ENCODE measurements at places on chromosomes 6 and 20.

DNA sequence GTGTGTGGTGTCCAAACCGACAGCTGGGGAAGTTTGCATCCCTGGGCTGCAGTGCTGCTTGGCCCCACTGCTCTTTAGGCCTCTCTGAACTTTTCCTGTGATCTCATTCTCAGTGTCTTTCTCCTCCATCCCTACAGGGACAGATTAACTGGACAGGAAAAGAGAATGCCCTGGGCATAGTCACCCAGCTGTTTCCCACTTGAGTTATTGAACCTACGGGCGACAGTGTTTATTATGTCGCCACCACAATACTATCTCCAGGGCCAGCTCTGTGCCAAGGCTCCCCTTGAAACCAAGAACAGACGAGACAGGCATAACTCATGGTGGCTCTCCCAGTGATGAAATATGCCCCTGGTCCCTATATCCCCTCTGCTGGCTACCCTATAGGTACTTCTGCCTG is 147.8 kb upstream of the EPHA7 start:
- no peak for DNase-seq

DNA sequence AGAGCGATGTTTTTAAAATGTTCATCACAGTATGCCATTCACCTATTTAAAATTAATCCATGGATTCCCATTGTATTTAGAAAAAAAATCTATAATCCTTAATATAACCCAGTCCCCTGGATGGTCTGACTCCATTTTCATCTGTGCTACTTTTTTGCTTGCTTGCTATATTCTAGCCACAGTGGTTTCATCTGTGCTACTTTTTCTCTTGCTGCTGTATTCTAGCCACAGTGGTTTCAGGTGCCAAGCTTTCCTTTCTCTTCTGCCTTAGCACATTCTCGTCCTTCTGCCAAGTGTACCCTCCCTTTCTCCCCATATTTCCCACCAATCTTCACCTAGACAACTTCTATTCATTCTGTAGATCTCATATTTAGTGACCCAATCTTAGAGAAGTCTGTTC is 33.3 kb upstream of the SOX4 start:
- DNase-seq, result no peak

GRCh38 chr20:43987531-43987930 is 72.9 kb downstream of the TOX2 start:
- DNase-seq, result no peak

- no peak for DNase-seq
Measured at GRCh38 chr6:126721581-126722160, 381.8 kb downstream of the CENPW start.

DNA sequence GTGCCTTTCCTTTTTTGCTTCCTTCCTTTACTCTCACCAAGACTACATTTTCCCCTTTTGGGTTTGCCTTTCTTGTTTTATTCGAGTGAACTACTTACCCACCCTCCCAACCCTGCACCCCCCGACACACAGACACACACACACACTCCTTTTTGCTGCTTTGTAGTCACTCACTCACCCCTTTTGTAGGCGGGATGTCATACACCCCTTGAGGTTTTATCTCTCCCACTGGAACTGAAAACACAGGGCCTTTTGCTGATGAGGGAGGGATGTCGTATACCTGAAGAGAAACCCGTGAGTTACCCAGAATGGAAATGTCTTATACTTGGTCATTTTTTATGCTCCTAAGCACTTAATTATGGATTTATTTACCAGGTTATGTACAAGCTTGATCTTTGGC is 40.3 kb downstream of the NEDD9 start:
- DNase-seq, result no peak

GRCh38 chr6:148840256-148840655 is 93.4 kb downstream of the UST start:
- no peak for DNase-seq

GRCh38 chr6:66970373-66970772 is 1263.3 kb upstream of the EYS start:
- no peak for DNase-seq

DNA sequence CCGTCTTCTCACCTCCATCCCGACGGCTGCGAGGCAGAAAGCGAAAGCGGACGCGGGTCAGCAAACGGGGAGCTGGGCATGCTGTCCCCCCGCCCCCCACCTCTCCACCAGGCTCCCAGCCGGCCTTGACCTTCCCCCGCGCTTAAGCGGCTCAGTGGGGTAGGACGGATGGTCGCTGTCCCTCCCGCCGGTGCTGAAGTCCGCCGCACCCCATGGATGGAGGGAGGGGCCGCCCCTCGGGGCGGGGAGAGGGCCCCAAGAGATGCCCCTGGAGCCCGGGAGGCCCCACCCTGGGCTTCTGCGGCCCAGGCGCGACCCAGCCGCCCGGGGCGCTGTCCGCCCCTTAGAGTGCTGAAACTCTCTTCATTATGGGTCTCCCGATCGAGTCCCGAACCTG is at the start of gene KCNB1:
KCNB1 (minus strand) TSS at position 48 of the 397 bp plus-strand sequence. CDS start 188 bp downstream, outside the sequence.
- DNase-seq, result peak; percentile 5

DNA sequence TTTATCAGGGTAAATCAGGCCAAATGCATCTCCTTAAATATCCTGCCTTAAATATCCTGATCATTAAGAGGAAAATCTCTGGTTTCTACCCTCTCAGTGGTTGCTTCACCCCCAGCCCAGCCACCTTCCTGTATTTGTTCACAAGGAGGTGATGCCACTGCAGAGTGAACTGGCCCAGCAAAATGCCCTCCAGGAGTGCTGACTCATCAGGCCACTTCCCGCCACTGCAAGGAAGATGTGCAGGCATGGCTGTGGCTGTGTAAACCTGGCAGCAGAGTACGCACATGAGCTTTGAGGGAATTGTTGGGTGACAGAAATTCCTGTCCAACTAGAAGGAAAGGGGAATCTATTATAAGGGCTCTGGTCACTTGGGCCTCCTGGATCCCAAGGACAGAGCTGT is 13.8 kb downstream of the NQO2 start:
- DNase-seq, result no peak

GRCh38 chr6:108119769-108120141 is 45.2 kb upstream of the OSTM1 start:
- no peak for DNase-seq

GRCh38 chr6:151380848-151381205 is 10.5 kb downstream of the ZBTB2 start:
- no peak for DNase-seq

GRCh38 chr20:46717818-46718541 is 8.5 kb downstream of the SLC2A10 start:
- no peak for DNase-seq

DNA sequence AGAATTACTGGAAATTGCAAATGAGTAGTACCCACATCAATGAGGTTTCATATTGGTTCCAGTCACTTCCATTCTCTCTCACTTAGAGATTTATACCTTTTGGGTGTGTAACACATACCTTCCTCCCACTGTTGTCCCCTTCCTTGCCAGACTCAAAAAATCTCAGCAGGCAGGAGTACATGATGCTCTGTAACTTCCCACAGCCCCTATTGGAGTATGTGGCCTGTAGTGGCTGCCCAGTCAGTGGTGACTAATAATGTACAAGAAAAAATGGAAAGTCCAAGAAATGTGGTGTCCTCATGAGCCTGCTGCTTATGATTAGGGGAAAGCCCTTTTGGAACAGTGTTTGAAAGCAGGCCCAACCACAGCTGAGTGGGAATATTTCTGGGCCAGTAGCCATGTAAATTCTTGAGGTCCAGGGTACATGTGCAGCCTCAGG is 312.0 kb downstream of the ZFAND3 start:
- no peak for DNase-seq

DNA sequence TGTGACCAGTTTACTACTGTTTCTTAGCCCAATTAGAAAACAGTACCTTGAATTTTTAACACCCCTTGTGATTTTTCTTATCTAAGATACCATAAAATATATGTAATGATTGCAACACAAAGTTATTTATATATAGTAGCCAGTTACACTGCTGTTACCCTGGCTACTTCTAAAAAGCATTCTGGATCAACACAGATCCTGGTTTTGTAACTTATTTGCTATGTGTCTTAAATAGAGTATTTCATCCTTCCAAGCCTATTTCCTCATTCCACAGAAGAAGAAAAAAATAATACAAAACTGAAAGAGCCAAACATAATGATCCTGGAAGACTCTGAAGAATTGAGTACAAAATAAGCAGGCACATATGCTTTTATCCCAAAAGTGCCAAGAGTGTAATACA is 19.0 kb upstream of the GSTA4 start:
- DNase-seq, result no peak

DNA sequence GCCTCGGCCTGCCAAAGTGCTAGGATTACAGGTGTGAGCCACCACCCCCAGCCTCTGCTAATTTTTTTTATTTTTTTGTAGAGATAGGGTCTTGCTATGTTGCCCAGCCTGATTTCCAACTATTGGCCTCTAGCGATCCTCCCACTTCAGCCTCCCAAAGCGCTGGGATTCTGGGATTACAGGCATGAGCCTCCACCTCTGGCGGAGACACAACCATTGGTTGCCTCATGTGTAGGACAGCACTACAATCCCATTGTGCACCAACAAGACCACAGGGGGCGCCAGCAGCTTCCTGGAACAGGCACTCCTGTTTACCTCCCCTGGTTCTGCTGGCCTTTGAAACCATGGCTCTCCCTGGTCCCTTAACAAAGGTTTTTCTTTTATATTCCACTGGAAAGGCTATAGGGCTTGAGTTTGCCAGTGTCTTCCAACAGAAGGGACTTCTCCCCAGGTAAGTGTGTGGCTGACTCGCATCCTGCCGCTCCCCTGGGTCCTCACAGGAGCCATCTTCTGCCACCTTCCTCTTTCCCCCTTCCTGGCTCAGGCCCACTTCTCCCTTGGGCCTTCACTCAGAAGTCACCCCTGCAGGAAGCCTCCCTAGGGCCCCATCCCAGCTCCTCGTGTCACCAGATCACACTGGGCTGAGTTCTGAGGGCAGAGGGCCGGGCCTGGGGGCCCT is 39.2 kb upstream of the TLDC2 start:
- no peak for DNase-seq

DNA sequence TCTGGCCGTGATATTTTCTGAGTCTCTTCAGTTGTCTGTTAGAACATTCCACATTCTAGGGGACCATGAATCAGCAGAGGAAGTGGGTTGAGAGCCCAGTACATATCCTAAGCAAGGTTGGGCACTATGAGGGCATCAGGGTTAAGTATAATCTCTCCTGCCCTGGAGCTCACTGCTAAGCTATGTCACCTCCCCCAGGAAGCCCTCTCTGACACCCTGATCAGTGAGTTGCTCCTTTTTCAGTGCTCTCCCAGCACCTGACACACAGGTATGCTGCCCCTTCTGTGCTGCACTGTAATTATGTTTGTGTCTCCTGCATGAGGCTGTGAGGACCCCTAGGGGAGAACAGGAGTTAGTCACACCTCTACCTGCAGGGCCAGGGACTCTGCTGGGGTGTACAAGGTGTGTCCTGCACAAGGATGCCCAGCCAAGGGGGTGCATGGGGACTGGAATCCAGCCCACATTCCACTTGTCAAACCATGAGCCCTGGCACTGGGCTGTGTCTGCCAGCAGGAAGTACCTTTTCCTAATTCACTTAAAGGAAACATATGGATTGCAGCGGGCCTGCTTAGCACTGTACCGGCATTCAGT is 3.9 kb downstream of the RAB44 start:
- DNase-seq, result no peak

- DNase-seq, result no peak
Measured at GRCh38 chr6:104109806-104110205, 749.9 kb downstream of the HACE1 start.

DNA sequence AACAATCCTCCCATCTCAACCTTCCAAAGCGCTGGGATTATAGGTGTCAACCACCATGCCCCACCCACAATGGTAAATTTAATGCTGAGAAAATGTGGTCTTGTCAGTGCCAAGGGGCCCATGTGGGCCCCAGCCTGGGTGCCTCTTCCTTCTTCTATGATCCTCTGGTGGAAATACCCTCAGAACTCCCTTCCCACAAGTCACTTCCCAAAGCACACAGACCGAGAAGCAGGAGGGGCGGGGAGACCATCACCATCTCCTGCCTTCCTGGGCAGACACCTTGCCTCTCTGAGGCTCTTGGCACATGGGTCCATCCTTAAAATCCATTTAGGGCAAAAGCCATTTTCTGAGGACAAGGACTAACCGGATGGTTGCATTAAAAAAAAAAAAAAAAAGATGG is 59.0 kb downstream of the NOL4L start:
- no peak for DNase-seq

GRCh38 chr6:1621070-1621701 is 11.5 kb downstream of the FOXC1 start:
- DNase-seq, result no peak

DNA sequence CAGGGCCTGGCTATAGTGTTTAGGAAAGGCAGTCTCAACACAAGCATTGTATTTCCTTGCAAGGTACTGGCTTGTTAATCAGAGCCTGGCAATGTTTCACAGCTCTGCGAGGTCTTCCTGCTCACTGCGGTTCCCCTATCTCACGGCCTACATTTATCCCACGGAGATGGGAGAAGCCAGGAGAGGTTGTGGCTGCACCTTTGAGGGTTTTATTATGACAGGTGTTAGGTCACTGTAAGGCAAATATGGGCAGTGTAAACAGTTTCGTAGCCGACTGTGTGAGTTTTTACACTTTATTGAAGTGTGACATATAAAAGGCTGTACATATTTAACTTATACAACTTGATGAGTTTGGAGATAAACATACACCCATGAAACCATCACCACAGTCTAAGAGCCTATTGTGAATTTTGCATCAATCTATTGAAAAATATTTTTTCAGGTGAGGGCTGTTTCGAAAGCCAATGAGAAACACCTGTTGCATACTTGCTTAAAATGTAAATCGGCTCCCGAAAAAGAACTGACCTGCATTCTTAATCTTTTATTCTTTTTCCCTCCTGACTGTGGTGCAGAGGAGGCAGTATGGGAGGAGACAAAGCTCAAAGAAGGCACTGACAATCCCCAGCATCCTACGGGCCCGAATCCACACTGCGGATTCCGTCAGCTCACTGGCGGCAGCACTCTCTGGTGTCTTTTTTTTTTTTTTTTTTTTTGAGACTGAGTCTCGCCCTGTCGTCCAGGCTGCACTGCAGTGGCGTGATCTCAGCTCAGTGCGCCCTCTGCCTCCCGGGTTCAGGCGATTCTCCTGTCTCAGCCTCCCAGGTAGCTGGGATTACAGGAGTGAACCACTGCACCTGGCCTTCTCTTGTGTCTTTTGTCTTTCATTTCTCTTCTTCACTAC is 7.5 kb upstream of the RBM38 start:
- no peak for DNase-seq

DNA sequence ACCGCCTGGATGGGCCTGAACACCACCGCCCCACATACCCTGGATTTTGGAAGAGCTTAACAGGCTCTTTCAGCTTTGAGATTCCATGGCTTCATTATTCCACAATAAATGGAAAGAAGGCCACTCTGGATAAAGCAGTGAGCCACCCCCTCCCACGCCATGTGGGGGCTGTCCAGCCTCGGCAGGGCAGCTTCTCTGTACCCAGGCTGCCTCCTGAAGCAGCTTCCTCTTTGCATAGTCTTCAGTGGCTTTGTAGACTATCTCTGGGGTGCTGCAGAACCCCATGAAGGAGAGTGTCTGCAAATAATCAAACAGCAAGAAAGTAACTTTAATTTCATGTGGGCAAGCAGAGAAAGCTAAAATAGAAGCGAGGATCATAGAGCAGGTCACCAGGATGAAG is 96.6 kb upstream of the NXT1 start:
- no peak for DNase-seq

- DNase-seq, result no peak
Measured at GRCh38 chr6:169863710-169864109, 112.3 kb downstream of the ERMARD start.

Data from C1 segment of cervical spinal cord (tissue), 14 donors.